GM04503 (cell line): ENCODE measurements at places on chromosomes 1 and 21.

- no peak for DNase-seq
Observed at GRCh38 chr1:166839600-166840308, 479 bp downstream of the POGK start.

- no peak for DNase-seq
Observed at GRCh38 chr1:43831851-43832250, 101.8 kb upstream of the ARTN start.

GRCh38 chr1:88324899-88325298 is 359.2 kb upstream of the PKN2 start:
- DNase-seq = no peak

DNA sequence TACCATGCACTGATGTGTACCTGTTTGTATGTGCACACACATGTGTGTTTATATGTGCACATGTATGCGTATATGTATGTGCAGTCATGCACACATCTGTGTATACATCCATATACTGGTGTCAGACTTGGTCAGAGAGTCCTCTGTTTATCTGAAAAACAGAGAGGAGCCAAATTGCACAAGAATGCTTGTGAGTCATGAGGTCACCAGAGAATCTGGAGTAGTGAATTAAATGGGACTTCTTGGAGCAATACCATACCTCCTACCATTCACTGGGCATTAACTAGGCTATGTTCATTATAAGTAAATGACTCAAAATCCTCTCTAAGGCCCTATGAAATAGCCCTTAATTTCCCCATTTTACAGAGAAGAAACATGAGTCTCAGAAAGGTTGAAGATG is 272.1 kb upstream of the C1orf87 start:
- DNase-seq = no peak

DNA sequence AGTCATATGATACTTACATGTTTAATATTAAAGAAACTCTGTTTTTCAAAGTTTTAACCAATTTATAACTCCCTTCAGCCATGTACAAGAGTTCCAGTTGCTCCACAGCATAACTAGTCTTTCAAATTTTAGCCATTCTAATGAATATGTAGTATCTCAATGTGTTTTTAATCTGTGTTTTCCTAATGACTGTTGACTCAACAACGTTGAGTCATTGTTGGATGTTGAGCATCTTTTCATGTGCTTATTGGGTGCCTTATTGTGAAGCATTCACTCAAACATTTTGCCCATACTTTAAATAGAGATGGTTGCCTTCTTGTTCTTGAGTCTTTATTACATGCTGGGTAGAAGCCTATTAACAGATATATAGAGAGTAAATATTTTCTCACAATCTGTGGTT is 240.2 kb upstream of the LYPLAL1 start:
- DNase-seq = no peak
